ENCODE measurements at places on chromosomes 2 and 18. TPM values are rescaled to one million over a fixed set of nuclear protein-coding genes. Genes with fewer than 3 reads are reported as not detected.

The C2orf72 gene
- 27.7 TPM for total RNA-seq

The OSR1 gene
- 3.7 TPM for total RNA-seq

The INPP5D gene
- total RNA-seq: 1.6 TPM

The SLC66A2 gene
- total RNA-seq: 29.8 TPM

The DRC1 gene
- 9.0 TPM for total RNA-seq

The EHD3 gene
- 7.7 TPM for total RNA-seq

- DNase-seq: no peak
Measured at GRCh38 chr2:36536776-36537175, 61.2 kb downstream of the FEZ2 start.

DNA sequence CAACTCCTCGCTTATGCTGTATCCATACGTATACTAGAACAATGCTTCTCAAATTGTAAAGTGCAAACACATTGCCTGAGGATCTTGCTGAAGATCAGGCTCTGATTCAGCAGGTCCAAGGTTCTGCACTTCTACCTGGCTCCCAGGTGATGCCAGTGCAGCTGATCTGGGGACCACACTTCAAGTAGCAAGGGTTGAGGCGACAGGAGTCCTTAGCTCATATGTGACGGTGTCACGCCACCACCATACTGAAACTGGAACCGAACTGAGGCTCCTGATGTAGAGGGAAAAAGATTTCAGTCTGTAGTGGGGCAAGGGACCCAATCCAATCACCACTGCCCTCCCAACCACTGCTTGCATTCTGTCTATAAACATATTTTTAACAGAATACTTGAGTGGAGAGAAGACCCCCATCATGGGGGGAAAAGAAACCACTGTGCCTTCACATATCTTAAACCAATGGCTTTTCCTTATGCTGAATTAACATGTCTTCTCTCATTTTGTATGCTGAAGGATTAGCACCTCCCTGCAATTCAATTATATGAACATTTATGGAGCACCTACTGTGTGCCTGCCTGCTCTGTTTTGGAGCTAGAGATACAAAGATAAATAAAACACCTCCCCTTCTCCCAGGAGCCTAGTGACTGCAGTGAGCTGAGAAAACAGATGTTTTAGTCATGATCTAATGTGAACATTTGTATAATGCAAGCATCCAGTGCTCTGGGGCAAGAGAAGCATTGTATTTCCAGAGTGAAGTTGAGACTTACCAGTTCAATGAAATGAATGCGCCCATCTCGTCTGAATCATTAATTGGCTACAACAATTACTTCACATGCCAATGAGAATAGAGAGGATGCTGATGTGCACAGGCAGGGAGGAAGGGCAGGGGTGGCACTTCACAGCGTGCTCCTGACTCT is 6.6 kb upstream of the ASAP2 start:
- DNase-seq: no peak

GRCh38 chr18:159037-159652 is 788 bp downstream of the USP14 start:
- peak; percentile 23 for DNase-seq

GRCh38 chr2:176129813-176130146 is 275 bp downstream of the HOXD8 start:
- DNase-seq: no peak

DNA sequence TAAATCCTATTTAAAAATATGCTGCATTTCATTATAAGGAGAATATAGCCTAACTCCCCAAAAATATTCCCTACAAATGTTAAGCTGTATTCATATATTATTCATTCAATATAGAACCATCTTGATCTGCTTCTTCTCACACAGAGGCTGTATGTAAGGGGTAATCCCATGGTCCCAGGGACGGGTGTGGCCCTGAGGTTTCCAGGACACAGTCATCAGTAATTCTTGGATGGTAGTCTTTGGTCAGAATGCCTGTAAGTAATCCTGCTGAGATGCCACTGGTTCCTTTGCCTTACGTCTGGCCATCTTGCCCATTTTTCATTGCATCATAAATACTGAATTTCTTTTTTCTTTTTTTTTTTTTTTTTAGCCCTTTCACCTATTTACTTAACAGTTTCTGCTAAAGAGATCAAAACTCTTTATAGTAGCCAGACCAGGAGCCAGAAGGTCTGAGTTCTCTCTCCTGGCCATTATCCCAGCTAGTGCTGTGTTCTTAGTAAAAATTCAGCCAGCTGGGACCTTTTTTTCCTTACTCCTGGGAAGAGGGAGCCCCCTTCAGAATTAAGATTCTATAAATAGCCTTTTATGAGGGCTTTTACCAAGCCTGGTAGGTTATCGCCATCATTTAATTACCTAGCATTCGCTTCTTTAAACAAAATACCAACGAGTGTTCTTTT is 134.9 kb downstream of the SOX11 start:
- no peak for DNase-seq

DNA sequence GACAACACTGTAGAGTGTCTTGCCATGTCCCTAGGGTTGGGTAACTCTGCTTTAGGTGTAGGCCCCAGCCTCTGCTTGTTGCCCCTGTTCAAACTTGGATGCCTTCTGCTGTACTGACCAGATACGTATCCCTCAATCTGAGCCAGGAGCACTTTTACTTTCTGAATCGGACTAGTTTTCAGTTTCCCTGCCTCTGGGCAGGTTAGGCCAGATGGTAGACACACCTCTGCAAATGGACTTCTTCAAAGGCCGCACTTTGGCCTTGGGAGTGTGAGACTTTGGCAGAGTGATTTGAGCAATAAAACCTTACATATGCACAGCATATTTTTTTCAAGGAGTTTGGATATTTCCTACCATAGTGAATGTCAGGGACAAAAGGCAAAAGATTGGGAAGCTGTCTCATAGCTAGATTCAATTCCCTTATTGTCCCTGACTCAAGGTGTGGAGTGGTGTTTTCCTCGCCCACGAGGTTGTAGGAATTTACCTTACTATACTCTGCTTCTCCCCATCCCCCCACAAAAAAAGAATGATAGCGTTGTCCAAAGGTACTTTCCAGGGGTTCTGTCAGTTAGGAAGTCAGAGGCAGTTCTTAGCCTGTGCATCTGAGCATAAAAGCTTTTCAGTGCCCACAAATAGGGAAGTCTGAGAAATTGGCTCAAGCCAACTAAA is 15.3 kb upstream of the PARD3B start:
- no peak for DNase-seq

- no peak for DNase-seq
Measured at GRCh38 chr2:203741566-203741965, 35.1 kb downstream of the CD28 start.

DNA sequence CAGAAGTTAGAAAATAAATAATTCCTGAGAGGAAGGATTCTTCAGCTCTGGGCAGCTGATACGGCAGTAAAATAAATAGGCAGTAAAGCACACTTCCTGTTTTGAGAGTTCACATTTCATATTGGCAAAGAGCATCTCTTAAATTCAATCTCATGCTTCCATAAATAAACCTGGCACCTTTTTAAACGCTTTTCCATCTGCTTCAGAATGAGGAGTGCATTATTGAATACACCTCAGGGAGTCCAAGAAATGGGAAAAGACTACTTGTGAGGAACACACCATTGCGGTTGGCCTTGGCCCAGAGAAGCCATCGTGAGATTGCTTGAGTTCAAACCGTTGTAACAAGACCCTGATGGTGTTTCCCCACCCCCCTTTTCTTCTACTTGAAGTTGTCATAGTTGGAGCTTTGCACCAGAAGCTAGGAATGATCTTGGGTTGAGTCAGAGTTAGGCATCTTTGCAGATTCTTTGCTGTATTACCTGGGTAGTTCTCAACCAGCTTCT is 123.9 kb downstream of the RDH14 start:
- DNase-seq: no peak

GRCh38 chr2:100621371-100621951 is 58.7 kb downstream of the PDCL3 start:
- no peak for DNase-seq

- no peak for DNase-seq
Measured at GRCh38 chr18:66168685-66169235, 417.9 kb downstream of the CDH7 start.

DNA sequence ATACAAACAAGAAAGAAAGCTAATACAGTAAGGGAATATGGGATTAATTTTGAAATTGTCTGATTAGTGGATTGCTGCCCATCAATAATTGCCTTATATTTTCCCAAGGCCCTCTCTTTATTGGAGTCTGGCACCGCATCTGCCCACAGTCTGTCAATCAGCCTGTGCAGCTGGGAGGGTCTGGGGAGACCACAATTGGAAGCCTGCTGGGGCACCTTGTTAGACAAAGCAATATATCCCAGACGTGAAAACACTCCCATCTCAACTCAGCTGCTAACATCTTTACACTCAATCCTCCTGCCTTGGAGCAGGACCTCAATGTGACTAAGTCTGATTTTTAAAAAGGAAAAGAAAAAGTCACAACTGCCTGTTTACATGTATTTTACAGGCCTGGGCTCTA is 258.6 kb downstream of the SRBD1 start:
- DNase-seq: no peak

GRCh38 chr2:106983305-106983704 is 97.3 kb upstream of the ST6GAL2 start:
- no peak for DNase-seq

GRCh38 chr2:198287706-198288105 is 483.3 kb downstream of the PLCL1 start:
- no peak for DNase-seq

- DNase-seq: no peak
Measured at GRCh38 chr2:118940486-118941120, 1.4 kb upstream of the MARCO start.

DNA sequence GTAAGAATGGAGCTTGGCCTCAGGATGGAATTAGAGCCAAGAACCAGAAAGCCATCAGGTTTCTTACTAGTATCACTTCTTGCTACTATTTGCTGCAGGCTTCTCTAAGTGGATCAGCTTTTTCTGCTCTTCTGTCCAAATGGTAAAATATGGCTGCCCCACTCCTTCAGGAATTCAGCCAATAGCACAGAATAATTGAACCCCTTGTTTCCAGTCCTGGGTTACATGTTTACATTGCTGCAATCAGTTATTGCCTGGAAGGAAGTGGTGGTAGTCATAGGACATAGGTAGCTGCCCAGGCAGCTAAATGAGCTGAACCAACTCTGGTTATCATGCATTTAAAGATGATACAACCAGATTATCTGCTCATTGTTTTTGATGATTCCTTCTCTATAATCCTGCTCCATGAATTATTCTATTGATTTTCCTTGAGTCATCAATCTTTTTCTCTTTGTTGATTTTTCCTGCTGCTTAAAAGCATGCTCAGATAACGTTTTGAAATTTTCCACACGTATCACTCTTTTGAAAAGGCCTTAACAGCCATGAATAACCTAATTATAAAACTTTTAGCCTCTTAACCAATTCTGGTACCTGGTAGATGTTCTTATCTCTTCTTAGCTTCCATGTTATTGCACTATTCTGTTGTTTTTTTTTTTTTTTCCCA is 12.6 kb downstream of the AGPS start:
- DNase-seq: no peak

DNA sequence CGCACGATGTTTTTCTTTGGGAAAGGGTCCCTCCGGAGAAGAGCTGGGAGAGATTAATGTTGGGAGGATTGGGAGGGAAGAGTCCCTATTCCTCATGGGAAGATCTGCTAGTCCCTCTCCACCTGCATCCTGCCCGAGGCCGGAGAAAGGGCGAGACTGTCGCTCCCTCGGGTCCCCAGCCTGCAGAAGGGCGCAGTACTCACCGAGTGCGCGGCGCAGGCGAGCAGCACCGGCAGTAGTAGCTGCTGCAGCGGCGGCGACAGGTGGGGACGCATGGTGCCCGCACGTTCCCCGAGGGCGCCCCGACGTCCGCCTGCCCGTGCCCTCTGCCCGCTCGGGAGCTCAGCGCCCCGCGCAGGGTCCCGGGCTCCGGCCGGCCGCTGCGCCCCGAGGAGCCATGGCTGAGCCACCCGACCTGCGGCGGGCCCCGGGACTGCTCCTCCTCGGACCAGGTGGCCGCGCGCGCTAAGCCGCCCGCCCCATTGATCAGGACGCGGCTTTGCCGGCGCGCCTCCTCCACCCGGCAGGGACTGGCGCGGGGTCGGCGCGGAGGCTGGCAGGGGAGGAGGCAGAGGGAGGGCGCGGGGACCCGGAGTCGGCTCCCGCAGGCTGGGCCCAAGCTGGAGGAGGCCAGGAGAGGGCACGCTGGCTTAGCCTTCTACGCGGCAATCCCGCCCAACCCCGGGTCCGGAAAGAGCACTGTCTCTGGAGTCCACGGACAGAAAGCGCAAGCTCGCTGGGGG is at the start of gene SCTR:
SCTR (minus strand) TSS at position 532 of the 743 bp plus-strand sequence; CDS start at position 275, 257 bp downstream.
- DNase-seq: no peak

GRCh38 chr2:3440477-3440876 is 61.0 kb downstream of the TRAPPC12 start:
- DNase-seq: no peak

GRCh38 chr2:31529256-31529655 is 51.5 kb downstream of the SRD5A2 start:
- no peak for DNase-seq

GRCh38 chr18:24868311-24868710 is 407.9 kb downstream of the HRH4 start:
- DNase-seq: no peak

DNA sequence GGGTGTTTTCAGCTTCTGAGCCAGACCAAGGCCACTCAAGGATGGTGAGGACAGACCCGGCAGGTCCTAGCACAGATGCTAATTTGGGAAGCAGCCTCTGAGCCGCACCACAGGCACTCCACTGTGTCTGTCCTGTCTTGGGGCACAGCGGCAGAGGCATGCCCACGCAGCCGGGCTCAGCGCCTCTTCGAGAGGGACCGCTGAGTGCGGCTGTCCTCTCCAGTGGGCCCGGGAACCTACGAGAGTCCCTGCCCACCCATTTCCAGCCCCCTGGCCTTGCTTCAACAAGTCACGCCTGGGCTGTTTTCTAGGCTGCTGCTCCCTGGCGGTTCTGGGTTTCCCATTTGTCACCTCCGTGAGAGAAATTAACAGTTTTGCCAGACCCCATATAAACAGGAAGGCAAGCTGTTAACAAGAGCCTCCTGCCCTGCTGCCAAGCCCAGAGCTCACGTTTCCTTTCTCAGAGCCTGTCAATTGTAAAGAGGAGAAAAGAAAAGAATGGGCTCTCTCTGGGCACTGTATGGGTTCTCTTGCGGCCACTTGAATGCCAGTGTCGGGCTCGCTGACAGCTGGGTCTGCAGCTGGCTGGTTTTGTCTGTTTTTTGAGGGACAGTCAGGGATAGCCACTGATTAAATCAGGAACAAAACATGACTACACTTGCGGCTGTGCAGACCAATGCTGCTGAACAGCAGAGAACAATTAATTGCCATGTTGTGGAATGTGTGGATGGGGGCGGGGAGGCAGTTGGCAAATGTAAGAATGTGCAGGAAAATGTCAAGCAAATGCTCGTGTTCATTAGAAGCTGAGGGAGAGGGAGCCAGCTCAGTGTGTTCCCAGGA is 30.6 kb downstream of the TMEM17 start:
- no peak for DNase-seq

All from frontal cortex (tissue), 4 donors.